ENCODE measurements at places on chromosomes 13 and 19. TPM values are rescaled to one million over a fixed set of nuclear protein-coding genes. Genes with fewer than 3 reads are reported as not detected.

Gene SLC7A10
- total RNA-seq = not detected

Gene RINL
- total RNA-seq = 1.3 TPM

Gene EHD2
- total RNA-seq = 166 TPM

Gene ZNF284
- total RNA-seq = 3.9 TPM

GRCh38 chr13:91031508-91031907 lies 316.0 kb upstream of the MIR17HG start:
- DNase-seq = no peak

DNA sequence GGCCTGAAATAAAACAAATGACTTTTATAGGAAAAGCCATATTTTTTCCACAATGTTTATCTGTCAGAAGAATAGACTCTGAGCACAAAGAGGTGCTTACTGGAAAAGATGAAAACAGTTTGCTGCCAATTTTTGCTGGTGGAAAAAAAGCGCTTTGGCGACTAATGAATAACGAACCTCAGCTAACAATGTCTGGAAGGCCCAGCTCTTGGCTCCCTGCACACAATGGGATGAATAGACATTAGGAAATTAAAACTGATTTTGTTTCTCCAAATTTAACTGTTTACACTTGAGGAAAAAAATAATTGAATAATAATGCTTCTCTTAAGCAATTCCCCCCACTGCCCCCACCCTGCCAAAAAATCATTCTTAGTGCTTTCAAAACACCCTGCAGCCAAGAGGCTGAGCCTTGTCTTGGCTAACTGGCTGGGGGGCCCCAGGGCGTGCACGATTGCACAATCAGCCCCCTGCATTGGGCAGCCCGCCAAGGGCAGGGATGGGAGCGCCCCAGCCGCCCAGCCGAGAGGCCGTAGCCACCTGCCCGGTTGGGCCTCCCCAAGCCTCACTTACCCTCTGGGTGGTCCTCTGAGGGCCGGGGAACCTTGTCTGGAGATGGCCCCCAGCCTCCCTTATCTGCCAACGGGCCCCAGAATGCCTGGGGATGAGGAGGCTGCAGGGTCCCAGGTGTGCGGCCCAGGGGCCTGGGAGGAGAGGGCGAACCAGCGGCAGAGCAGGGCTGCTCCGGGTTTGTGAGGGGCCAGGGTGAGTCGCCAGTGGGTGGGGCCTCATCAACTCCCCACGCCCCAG lies 16.8 kb downstream of the CEBPG start:
- peak; percentile 33 for DNase-seq

DNA sequence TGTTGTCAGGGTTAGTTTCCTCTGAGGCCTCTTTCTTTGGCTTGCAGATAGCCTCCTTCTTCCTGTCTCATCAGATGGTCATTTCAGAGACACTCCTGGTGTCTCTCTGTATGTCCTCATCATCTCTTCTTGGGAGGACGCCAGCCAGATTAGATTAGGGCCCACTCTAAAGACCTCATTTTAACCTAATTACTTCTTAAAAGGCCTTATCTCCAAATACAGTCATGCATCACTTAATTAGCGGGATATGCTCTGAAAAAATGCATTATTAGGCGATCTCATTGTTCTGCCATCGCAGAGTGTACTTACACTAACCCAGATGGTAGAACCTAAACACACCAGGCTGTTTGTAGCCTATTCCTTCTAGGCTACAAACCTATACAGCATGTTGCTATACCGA lies 89.0 kb downstream of the CDK8 start:
- DNase-seq = no peak

DNA sequence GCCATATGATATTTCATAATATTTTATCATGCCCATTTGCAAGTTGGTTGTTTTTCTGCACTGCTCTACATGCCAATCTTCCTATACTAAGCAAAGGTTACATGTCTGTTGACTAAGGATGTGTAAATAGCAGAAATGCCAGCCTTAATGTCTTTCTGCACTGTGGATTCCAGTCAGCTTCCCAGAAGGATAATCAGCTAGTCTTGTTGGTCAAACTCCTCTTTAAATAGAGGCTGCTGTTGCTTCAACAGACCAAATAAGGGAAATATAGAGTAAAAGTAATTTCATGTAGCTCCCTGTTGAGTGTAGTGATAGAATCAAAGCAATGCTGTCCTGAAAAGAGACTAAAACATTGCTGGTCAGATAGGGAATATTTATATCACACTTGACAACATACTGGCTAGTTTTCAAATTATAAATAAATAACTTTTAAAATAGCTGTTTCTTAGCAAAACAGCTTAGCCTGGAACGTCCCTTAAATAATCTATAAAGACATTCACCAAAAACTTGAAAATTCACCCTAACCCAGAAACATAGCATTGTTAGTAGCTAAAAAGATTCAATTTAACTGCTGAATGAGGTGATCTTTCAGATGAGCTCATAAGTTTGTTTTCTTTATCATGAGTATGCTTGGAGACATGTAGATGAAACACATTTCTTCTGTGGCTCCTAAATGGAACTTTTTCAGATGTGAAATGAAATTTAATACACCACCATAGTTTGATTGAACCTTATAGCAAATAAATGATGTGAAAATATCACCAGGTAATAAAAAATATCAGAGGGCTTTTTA lies 56.6 kb downstream of the FRY start:
- no peak for DNase-seq

DNA sequence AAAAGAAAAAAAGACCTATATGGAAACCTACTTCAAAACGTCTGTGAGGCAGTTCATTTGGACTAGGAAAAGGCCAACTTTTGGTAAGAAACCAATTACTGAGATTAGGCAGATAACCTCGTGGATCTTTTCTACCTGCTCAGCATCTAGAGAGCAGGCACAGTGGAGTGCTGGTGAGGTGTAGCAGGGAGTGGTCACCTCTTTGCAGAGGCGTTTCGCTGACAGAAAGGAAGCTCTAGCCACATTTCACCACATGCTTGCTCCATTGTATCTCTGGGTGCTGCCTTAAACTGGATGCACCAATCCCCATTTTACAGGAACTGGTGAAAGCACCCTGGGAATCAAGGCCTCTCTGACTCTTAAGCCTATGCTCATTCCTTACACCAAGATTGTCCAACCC lies 360.5 kb downstream of the LIG4 start:
- DNase-seq = no peak

GRCh38 chr19:10895920-10896319 lies 24.6 kb downstream of the CARM1 start:
- DNase-seq = no peak

- DNase-seq = no peak
These were observed 541 bp downstream of the ELF1 start for GRCh38 chr13:41018602-41018948.

GRCh38 chr13:39877134-39877533 lies 221.7 kb downstream of the COG6 start:
- DNase-seq = no peak

- DNase-seq = no peak
These were observed 1091.8 kb downstream of the PCDH9 start for GRCh38 chr13:66138172-66138811.

- no peak for DNase-seq
These were observed 18.2 kb downstream of the CLEC11A start for GRCh38 chr19:50741179-50741933.

DNA sequence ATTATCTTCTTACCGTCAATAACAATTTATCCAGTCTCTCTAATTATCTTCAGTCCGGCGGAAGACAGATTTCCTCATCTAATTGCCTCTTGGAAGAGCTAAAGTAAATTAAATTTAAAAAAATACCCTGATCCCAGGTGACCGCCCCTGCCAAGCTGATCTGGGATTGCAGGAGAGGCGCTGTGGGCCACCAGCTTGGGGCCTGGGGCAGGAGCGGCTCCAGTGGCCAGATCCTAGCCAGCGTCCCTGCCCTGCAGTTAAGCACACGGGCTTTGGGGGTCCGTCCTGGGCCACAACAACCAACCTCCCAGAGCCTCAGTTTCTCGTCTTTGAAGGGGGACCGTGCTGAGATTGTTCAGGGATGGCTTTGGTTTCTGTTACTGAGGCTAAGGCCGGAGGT lies 12.4 kb upstream of the TMEM255B start:
- DNase-seq = no peak

GRCh38 chr13:24636776-24637175 lies 43.4 kb upstream of the ATP12A start:
- DNase-seq = no peak

DNA sequence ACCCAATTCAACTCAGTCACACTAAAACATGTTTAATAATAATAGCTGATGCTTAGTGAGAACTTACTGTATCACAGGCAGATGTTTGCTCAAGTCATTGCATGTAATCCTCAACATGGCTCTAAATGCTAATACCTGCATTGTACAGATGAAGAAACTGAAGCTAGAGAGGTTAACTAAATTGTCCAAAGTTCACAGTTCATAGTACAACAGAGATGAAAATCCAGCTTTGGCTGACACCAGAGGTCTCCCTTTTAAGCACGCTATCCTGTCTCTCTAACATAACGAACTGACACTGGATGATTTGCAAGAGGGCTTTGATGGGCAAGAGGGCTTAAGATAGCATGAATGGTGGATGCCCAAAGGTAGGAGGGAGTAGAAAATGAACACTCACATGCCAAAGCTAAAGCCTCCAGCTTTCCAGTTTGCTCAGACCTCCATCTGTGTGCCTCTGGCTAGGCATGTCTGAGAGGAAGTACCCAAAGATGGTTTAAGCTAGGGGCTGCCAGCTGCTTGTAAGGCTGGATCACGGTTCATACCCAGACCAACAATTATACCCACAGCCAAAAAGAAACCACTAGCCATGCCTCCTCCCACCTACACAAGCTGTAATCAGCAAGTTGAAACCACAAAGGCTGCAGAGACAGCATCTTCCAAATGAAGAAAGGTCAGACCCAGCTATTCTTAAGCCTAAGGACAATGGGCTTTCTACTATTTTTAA lies 196.9 kb upstream of the UBL3 start:
- no peak for DNase-seq

DNA sequence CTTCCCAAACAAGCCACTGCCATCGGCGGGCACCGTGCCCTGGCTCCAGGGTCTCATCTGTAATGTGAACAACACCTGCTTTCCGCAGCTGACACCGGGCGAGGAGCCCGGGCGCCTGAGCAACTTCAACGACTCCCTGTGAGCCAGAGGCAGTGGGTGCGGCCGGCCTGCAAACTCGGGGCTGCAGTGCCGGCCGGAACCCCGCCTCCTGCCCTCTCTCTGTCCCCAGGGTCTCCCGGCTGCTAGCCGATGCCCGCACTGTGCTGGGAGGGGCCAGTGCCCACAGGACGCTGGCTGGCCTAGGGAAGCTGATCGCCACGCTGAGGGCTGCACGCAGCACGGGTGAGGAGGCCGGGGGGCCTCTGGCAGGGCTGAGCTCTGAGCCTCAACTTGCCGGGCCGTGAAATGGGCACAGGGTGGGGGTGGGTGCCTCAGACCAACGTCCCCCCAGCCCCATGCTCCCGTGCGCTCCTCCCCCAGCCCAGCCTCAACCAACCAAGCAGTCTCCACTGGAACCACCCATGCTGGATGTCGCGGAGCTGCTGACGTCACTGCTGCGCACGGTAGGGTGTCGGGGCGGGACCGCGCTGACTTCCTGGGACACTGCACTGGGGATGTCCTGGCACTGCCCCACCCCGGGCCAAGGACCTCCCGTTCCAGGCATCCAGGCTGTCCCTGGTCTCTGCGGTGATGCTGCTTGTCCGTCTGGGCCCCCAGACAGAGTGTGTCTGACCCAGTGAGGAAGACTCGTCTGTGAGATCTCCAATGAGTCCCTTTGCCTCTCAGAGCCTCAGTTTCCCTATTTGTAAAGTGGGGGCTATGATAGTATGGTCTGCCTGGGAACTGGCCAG lies 2.2 kb downstream of the ABCA7 start:
- peak; percentile 84 for DNase-seq

GRCh38 chr13:49836516-49836915 lies 44.0 kb upstream of the KPNA3 start:
- no peak for DNase-seq

DNA sequence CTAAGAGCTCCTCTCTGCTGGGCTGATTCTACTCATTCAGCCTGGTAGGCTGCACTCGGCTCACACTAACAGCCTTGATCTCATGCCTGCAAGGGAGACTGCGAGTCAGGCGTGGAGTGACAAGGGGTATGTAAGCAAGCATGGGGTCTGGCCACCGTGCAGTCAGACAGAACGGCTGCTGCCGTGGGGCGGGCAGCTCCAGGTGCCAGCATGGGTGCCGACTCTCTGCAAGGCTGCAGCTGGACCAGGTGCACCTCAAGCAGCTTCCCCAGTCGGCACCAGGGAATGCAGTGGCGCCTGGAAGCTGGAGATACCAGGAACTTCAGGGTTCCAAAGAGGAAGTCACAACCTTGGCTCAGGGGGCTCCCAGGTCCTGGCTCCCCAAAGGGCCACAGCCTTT lies 892.3 kb downstream of the OLFM4 start:
- no peak for DNase-seq
